ENCODE measurements at places on chromosomes 6 and 20.

DNA sequence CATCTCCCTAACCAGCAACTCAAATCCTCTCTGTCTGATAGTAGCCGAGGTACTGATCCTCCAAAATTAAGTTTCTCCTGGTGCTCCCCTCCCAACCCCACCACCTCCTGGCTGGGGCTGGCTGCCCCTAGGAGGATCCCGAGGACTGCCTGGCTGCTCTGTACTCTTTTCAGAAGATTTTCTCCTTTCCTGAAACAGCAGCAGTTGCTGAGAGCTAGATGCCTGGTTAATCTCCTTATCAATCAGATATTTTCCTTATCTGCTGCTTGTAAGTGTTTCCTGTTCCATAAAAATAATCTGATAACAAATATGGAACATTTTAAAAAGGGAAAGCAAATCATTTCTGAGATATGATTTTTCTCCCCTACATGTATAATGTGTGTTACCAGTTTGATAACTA is 52.8 kb downstream of the ZMYND8 start:
- DNase-seq, result no peak

DNA sequence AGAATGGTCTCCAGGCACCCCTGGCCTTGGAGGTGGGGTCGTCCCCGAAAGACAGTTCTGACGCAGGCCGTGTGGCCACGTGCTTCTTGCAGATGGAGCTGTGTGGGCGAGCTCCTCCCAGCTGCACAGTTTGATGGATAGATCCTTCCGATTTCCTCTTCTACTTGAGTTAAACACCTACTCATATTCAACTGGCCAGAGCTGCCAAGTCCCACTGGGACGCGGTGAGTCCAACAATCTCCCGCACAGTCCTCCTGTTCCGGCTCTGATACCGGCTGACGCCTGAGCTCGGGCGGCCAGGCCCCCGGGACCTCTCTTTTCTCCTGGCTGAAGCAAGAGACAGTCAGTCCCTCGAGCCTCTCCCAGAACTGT is 57.9 kb upstream of the DACT2 start:
- DNase-seq, result no peak

DNA sequence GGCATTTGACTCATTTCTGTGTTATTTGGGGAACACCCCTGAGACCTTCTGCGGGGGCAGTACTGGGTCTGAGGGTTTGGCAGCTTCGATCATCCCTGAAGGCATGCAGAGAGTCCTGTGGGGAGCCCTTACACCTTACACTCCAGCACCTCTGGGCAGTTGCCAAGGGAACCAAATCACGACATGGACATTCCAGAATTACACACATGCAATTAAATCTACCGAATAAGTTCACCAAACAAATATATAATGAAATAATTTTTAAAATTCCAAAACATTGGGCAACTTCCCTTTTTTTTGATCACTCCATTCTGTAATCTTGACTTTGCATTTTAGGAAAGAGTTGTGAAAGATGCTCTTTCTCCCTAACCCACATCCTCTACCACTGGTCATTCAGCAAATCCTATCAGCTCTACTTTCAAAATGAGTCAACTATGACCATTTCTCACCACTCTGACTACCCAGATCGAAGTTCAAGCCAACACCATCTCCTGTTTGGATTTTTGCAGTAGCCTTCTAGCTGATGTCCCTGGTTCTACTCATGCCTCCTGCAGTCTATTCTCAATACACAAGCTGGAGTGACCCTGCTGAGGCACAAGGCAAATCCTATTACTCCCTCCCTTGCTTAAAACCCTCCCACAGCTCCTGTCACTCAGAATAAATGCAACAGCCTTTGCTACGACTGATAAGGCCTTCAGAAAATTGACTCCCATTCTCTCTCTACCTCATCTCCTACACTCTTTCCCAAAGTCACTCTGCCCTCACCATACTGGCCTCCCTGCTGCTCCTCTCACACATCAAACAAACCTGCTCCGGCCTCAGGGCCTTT is 533.3 kb downstream of the HACE1 start:
- peak; percentile 6 for DNase-seq

- DNase-seq, result no peak
These were observed 115.6 kb upstream of the PLCB4 start for GRCh38 chr20:8953300-8953699.

- DNase-seq, result no peak
These were observed 78.2 kb upstream of the TBX18 start for GRCh38 chr6:84842525-84843166.

GRCh38 chr6:163092876-163093275 is 321.6 kb upstream of the QKI start:
- DNase-seq, result no peak

- DNase-seq, result no peak
These were observed 79.0 kb downstream of the DNAAF9 start for GRCh38 chr20:3328501-3328900.

GRCh38 chr20:25160467-25160866 is 35.0 kb upstream of the ENTPD6 start:
- DNase-seq, result peak; percentile 70

DNA sequence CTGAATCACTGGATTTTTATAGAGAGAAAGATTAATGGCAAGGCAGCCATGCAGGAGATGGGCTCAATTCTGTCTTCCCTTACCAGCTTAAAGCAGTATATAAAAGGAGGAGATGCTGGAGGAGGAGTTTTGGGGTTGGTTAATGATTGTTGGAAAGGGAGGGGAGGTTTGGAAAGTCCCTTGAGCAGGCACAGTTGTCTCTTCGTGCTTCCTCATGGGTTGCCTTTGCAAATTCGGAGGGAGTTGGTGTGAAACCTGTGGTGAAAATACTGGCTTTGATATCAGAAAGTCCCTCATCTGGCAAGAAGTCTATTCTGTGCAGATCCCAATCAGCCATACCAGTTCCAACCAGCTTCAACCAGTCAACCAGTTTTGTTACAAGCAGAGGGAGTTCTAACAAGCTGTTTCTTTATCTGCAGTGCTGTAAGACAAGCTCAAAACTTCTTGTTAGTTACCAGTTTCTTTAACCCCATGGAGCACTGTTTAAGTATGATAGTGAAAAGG is 107.0 kb downstream of the HIVEP1 start:
- peak; percentile 81 for DNase-seq

GRCh38 chr6:13725570-13725969 is 13.9 kb upstream of the RANBP9 start:
- peak; percentile 68 for DNase-seq

- DNase-seq, result peak; percentile 19
These were observed 54.8 kb downstream of the SNX9 start for GRCh38 chr6:157877573-157878438.

GRCh38 chr6:43933148-43933885 is 163.3 kb downstream of the VEGFA start:
- no peak for DNase-seq

DNA sequence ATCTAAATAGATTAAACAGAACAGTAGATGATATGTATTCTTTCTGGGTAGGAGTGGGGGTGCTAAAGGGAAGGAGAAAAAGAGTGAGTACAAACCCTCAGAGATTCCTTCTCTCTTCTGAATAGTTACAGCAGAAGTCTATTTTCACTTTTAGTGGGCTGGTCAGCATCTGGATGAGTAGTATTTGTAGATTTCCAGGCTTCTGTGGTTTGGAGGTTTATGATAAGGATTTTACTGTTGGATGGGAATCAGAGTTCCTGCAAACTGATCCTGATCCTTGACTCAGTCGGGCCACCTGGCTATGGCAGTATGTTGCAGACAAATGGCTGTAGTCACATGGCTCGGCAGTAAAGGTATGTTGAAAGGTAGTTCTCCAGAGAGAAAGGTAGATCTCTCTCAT is 84.3 kb upstream of the IFNGR1 start:
- DNase-seq, result no peak

DNA sequence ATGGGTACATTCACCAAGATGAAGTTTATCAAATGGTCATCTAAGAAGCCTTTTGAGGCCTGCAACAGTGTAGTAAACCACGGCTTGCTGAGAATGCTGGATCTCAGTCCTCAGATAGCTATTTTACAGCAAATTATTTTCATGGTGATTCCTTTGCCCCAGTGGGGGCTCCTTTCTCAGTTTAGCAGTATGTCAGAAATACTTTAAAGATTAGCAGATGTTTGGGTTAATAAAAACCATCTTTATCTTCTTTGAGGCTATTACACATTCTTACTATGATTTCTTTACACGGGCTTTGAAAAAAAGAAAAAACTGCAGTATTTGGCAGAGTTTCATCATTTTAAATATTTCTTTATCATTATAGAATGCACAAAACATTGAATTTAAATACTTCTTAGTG is 10.7 kb downstream of the MYLIP start:
- no peak for DNase-seq

DNA sequence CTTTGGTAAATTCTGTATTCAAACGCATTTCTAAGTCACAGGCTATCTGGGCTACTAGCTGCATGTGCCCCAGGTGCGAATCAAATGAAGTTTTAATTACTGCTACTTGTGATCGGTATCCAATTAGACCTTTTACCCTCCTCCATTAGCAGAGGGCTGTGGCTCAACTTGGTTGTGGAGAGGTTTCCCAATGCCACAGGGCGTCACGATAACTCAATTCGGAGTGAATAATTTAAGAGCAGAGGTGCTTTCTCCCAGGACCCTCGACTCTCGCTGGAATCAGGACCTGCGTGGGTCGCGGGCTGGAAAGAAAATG is 640 bp downstream of the SAYSD1 start:
- no peak for DNase-seq

DNA sequence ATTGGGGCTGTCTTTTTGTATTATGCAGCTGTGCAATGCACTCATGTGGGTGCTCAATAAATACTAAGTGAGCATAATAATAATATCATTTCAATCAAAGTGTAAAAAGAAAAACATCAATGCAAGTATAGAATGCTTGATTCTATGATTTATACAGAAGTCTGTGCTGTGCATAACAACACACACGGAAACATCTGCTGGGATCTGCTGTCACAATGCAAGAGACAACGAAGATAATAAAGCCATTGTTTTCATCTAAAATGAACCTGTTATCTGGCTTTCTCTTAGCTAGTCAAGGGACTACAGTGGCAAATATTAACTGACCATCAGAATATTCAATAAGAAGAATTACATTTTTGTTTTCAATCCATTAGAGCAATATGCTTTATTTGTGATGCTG is 1156.9 kb upstream of the MAP3K7 start:
- no peak for DNase-seq

GRCh38 chr20:17449031-17449430 is 82.1 kb downstream of the BFSP1 start:
- no peak for DNase-seq

DNA sequence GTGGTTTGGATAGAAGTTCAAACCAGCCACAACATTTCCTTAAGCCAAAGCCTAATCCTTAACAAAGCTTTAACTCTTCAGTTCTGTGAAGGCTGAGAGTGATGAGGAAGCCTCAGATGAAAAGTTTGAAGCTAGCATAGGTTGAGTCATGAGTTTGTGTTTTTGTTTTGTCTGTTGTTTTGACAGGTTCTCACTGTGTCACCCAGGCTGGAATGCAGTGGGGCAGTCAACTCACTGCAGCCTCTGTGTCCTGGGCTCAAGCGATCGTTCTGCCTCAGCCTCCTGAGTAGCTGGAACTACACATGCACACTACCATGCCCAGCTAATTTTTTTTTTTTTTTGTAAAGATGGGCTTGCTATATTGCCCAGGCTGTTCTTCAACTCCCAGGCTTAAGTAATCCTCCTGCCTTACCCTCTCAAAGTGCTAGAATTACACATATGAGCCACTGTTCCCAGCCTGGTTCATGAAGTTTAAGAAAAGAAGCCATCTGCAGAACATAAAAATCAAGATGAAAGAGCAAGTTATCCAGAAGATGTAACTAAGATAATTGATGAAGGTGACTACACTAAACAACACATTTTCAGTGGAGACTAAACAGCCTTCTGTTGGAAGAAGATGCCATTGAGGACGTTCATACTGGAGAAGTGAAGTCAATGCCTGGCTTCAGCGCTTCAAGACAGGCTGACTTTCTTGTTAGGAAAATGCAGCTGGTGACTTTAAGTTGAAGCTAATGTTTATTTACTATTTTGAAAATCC is 96.2 kb downstream of the SMAP1 start:
- no peak for DNase-seq

GRCh38 chr6:132264021-132264500 is 137.2 kb downstream of the MOXD1 start:
- no peak for DNase-seq

DNA sequence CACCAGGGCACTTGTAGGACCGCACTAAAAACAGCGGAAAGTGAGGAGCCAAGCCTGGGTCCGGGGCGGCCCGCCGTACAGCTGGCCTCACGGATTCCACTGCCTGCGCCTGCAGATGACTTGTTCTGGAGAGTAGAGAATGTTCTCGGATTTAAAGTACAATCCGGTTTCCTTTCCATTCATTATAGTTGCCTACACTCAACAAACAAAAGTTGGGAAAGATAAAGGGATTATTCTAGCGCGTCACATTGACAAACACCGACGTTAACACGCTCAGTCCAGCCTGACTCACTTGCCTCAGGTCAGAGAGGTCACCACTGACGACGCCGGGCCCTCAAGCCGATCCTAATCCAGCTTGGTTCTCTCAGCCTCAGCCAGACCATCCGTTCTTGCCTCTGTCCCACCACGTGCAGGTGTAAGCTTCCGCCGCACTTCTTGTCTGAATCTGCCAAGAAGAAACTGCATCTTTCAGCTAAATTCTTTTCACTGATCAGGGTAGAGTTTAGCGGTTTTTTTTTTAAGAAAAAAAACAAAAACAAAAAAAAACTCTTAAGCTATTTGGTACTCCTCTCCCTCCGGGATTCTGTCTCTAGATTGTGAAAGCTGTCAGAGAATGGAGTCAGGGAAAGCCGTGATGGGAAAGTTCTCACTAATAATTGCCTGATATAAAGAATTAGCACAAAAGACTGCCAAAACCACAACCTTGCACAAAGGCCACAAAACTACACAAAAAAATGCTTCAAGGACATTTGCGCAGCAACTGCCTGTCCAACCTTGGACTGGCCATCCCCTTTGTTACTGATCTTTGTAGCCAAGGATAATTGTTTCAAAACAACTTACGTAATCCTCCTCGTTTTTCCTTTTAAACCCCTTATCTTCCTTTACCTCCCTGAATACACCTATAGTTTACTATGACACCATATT is 1.1 kb upstream of the PHF10 start:
- peak; percentile 15 for DNase-seq

DNA sequence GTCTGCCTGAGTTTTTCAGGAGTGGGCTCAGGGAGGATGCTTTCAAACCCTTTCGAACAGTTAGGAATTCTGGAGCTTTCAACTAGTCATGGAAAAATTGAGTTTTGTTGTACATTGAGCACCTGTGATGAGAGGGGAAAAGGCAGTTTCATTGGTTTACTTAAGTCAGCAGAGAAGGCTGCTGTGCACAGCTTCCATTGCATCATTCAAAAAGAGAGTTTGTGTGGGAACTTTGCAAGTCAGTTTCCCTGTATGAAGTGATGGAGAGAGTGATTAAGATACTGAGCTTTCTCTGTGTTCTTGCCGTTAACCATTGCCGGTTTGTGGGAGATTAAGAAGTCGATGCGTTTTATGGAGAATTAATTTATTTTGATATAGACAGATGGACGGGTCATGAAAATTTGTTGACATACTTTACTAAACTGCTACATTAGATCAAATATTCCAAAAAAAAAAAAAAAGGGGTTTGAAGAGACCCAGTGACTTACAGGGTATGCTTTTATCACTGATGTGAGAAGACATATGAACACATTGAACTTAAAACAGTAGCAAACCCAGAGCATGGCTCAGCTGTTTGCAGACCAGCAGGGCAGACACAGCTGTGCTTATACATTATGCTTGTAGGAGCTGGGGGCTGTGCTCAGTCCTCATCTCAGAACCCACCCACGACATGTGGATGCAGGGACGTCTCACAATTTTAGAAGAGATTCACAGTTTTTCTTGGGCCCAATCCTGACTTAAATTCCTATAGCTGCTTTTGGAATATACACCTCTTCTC is 234.1 kb downstream of the SOX4 start:
- DNase-seq, result no peak

- DNase-seq, result no peak
These were observed 5.7 kb downstream of the HELZ2 start for GRCh38 chr20:63568170-63568981.

- DNase-seq, result no peak
These were observed 12.6 kb upstream of the PBOV1 start for GRCh38 chr6:138230759-138231380.

Data from activated CD4-positive, alpha-beta T cell treated with anti-CD3 and anti-CD28 coated beads, Interleukin-10, Interleukin-2, amounts not matched to agents 100 ng/mL and 50 ng/mL, durations not matched to agents 16 hours and 8 hours (primary cell).